Occipital lobe (tissue), 3 donors: ENCODE measurements at places on chromosomes 1 and 21. TPM values are rescaled to one million over a fixed set of nuclear protein-coding genes. Genes with fewer than 3 reads are reported as not detected.

CYP4X1 gene
- 14.5 TPM for total RNA-seq

ATP5IF1 gene
- total RNA-seq, result 34.5 TPM

CEP85 gene
- 11.5 TPM for total RNA-seq

KCNA10 gene
- not detected for total RNA-seq

CD1B gene
- not detected for total RNA-seq

DNA sequence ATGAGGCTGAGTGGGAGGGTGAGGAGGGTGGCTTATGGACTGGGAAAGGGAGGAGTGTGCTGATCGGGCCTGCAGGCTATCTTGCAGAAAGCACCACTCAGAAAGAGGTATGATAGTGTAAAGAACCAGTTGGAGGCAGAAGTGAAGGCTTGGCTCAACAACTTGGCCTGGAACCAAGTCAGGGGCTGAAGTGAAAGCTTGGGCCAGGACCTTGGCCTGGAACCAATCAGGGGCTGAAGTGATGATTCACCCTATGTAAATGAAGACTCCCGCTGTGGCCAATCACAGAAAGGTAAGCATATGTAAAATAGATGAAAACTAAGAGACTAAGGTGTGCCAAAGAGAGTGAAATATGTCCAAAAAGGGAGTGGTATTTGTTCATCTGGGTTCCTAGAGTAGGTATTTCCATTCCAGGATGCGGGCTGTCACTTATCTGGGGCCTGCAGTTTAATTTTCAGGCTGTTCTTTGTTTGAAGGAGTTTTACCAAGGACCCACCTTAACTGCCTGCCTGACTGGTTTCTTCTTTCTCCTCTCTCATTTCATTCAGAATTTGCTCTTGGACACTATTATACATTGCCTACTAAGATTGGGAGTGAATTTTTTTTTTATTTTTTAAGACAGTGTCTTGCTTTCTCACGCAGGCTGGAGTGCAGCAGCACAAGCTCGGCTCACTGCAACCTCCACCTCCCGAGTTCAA is 5.1 kb upstream of the RFX5 start:
- no peak for DNase-seq

- DNase-seq, result no peak
Observed at GRCh38 chr1:196034080-196034706, 574.0 kb downstream of the KCNT2 start.

CCDC185 gene
- not detected for total RNA-seq

DNA sequence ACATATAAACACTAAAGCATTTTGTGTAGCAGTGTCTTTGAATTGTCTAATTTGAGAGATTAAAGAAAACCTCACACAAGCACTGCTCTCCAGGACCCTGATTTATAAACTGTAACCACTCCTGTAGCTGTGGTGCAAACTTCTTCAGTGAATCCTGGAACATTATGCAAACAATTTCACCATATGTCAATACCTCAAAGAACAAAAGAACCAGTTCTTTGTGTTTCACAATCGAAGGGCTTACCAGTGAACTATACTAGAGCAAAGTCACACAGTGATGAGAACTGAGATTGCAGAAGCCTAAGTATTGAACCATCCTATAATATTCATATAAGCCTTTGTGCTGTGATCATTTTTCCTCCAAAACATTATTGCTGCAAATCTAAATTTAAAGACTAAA is 21.5 kb downstream of the DPH5 start:
- DNase-seq, result no peak

LRIF1 gene
- 21.1 TPM for total RNA-seq

DNA sequence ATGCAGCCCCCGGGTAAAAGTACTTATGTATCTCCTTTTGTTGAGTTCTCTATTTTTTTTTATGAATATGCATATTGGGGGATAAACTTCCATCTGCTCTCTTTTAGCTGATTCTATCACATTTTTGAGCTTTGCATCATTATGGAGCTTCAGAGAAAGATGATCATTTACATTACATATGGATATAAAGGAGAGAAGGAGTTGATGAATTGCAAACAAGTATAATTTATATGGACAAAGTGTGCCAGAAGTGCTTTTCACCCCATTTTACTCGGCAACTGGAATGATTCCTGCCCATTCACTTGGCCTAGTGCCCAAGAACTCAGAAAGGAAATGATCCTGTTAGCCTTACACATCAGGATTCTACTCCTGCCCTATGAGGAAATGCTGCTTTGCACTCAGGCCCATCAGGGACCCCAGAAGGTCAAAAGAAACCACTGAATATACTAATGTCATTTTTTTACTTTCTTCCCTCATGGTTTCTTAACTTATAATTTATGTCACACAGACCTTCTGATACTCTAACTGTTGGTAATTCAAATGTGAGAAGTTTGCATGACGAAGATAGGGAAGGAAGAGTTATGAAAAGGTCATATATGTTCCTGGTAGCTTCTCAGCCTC is 65.6 kb downstream of the SAMSN1 start:
- no peak for DNase-seq

GRIK1 gene
- 7.5 TPM for total RNA-seq

SEC16B gene
- 0.78 TPM for total RNA-seq

NOTCH2 gene
- 30.3 TPM for total RNA-seq

CELA3B gene
- total RNA-seq, result not detected

- no peak for DNase-seq
Observed at GRCh38 chr1:233393926-233394680, 66.6 kb downstream of the MAP3K21 start.

PLA2G2C gene
- not detected for total RNA-seq

DNA sequence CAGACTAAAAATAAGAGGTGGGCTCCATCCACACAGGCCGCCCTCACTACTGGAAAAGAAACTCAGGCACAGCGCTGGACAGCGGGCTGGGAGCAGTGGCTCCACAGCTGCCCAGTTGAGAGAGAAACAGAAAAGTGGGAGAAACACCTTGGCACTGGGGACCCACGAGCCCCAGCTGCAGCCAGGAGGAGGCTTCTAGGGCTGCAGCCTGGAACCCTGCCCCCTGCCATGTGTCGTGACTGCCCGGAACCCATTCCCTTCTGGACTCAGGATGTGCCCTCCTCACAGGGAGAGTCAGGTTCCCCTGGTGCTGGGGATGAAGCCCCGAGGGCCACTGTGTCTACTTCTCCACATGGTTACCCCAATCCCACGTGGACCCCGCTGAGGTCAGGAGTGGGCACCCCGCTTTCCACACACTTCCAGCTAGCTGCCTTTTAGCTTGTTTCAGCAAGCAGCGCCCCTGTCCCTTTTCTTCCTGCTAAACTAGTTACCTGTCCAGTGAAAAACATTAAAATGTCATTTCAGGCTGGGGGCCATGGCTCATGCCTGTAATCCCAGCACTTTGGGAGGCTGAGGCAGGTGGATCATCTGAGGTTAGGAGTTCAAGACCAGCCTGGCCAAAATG is 35.9 kb downstream of the PARP1 start:
- DNase-seq, result no peak

DNA sequence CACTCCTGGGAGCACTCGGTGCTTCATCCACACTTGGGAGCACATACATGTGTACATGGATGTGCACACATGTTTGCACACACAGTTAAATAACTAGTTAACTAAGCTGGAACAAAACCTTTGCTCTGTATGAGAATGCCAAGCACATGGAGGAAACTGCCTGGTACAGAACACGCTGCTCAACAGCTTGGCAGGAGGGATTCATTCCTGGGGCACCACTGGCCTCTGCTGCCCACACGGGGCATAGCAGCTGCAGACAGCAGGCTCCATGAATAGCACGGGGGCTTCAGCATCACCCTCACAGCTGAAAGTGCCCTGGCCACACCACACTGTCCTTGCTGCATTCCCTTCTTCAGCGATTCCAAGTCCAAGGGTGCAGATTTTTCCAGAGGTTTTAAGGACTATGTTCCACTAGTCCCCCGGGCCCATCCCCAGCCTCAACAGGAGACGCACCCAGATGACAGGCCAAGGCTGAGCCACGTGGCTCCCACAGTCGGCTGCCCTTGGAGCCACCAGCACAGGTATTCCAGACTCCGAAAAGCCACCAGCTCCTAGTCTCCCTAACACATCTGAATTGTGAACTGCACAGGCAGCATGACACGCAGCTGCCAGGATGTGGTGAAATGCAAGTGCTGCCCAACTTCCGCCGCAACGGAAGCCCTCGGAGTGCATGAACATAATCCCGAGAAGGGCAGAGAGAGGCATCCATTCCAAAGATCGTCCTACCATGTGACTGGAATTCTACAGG is 16.9 kb downstream of the NPHP4 start:
- DNase-seq, result peak; percentile 44

G0S2 gene
- total RNA-seq, result 2.3 TPM

GRCh38 chr1:35947547-35947946 is 16.6 kb downstream of the AGO3 start:
- DNase-seq, result no peak

OBSCN gene
- total RNA-seq, result 42.4 TPM

DNA sequence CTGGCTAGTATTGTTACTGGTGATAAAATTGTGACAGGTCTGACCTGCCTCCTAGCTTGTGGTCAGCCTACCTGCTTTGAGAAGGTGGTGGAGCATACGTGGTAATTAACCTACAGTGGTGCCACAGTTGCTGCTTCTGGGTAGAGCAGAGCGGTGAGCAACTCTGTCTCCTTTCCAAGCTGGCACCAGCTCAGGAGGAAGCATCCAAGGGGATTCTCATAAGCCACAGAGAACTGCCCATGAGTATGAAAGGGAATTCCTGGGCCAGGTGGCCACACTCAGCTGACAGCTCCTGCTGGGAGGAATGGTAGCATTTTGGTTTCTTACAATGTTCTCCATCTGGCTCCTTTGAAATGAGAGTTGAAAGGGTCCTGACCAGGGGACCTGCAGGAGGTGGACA is 39.4 kb downstream of the ATP2B4 start:
- no peak for DNase-seq

EIF3I gene
- 79.7 TPM for total RNA-seq

DNA sequence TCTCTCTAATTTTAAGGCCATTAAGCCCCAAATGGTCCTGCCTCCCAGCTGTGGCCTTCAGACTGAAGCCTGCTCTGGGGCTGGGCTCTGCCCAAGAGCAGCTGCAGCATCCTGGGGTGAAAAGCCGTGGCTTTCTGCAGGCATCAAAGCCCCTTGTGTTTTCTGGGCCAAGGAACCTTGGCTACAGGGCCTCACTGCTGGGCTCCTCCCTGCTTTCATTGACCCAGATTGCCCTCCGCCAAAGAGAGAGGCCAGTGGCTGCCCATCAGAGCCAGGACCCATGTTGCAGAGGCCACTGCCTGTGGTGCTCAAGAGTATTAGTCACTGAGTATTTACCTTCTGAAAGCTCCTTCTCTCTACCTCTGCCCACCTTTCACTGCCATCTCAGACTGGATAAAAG is 1.6 kb downstream of the ZNF648 start:
- DNase-seq, result peak; percentile 10

DNA sequence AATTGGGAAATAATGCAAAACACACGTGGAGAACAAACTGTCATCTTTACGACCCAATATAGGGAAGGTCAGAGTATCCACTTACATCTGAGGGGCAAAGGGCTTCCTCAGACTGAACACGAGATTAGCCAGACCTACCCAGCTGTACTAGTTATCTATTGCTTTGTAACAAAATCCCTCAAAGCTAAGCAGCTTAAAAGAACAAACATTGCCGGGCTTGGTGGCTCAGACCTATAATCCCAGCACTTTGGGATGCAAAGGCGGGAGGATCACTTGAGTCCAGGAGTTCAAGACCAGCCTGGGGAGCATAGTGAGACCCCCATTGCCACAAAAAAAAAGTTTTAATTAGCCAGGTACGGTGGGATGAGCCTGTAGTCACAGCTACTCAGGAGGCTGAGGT is 262.8 kb downstream of the LTN1 start:
- no peak for DNase-seq

DNA sequence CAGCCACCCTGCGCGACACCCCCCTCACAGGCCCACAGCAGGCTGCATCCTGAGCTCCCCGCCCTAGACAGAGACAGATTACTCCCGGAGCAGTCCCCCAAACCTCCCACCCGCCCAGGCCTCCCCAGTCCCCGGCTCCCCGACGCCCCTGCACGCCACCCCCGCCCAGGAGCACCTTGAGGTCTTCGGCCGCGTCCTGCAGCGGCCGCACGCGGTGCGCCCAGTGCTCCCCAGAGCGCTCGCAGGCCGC is 731 bp downstream of the TRIM11 start:
- no peak for DNase-seq

GRCh38 chr1:169680377-169681019 is 30.9 kb downstream of the SELL start:
- no peak for DNase-seq

LRP8 gene
- 86.6 TPM for total RNA-seq

RBM11 gene
- total RNA-seq, result 16.2 TPM

ANKRD35 gene
- total RNA-seq, result 0.62 TPM

GRCh38 chr1:10795276-10796021 is 997 bp downstream of the CASZ1 start:
- DNase-seq, result no peak

KRTAP15-1 gene
- total RNA-seq, result not detected

GCSAML gene
- under 0.01 TPM for total RNA-seq

DNA sequence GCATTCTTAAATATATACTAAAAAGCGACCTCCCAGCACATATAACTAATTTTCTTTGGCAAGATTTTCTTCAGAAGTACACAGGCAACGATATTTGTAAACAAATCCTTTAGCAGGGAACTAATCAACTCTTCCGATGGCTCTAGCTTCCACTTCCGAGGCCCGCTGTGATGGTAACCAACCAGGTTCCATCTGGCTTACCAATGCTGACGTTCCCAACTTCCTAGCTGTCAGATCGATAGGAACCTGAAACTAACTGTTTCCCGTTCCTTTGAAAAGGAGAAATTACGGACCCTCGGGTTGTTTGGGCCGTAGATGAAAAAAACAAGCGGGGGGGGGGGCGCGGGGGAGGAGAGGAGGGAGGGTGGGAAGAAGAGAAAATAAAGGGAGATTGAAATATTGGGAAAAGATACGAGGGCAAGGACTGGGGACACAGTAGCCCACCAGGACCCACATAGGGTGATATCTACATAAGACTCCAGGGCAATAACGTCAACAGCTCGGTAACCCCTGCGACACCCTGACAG is 513 bp downstream of the GTF2B start:
- peak; percentile 5 for DNase-seq
